ENCODE measurements at places on chromosomes 7 and 10.

GRCh38 chr7:123820864-123821263, 24.1 kb upstream of the HYAL4 start:
- no peak for DNase-seq

- no peak for DNase-seq
Measured at GRCh38 chr10:1148855-1149605, 92.8 kb downstream of the WDR37 start.

GRCh38 chr7:49125246-49125645, 200.9 kb downstream of the CDC14C start:
- DNase-seq: no peak

DNA sequence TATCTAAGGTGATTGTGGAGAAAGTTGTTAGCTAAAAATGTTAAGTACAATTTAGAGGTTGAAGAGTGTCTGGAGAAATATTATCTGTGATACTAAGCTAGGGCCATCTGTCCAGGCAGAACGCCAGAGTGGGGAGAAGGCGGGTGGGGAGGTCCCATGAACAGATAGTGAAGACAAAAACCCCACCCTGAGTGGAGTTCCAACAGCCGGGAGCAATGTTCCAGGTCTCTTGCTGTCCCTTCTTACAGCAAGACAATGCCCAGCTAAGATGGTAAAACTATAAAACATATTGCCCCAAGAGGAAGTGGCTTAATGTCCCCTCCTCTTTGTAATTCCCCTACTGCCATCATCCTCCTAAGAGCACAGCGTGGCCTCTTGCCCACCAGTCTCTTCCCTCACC, 10.4 kb upstream of the IL15RA start:
- DNase-seq: no peak

- no peak for DNase-seq
Measured at GRCh38 chr10:99569961-99570360, 37.2 kb downstream of the NKX2-3 start.

DNA sequence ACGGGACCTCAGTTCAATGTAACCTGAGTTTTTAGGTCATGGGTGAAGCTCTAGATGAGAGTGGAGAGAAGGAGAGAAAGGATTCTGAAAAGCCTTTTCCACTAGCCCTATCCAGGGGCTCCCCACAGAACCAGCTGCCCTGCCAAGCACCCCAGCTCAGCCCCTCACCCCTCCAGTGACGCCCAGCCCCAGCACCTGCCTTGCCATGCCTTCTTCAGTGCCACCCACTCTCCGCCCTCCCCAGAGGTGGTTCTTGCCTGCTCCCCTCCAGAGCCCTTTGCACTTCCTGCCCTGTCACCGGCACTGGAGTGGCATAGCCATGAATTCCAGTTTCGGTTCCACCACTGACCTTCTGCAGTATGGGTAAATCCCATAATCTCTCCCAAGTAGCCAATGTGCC, 70.1 kb downstream of the PCGF5 start:
- no peak for DNase-seq

GRCh38 chr10:105691811-105692210, 1050.7 kb downstream of the SORCS3 start:
- no peak for DNase-seq

DNA sequence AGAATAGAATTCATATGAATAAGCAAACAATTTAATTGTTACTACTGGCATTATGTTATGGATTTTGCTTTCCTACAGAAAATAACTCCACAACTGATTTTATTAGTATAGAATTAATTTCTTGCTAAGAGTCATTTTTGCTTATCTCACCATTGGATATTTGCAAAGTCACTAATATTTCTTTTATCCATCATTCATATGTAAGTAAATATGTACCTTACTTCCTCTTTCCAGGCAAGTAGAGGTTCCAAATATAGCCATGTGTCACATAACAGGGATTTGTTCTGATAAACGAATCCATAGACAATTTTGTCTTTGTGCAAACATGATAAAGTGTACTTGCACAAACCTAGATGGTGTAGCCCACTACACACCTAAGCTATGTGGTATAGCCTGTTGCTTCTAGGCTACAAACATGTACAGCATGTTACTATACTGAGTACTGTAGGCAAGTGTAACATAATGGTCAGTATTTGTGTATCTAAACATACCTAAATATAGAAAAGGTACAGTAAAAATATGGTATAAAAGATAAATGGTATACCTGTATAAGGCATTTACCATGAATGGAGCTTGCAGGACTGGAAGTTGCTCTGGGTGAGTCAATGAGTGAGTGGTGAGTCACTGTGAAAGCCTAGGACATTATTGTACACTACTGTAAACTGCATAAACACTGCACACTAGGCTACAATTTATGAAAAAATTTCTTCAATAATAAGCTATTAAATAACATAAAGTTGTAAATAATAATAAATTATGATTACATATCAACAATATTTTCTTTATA, 18.3 kb downstream of the KLLN start:
- DNase-seq: no peak

GRCh38 chr10:1401071-1401965, 336.0 kb downstream of the ADARB2 start:
- DNase-seq: no peak

DNA sequence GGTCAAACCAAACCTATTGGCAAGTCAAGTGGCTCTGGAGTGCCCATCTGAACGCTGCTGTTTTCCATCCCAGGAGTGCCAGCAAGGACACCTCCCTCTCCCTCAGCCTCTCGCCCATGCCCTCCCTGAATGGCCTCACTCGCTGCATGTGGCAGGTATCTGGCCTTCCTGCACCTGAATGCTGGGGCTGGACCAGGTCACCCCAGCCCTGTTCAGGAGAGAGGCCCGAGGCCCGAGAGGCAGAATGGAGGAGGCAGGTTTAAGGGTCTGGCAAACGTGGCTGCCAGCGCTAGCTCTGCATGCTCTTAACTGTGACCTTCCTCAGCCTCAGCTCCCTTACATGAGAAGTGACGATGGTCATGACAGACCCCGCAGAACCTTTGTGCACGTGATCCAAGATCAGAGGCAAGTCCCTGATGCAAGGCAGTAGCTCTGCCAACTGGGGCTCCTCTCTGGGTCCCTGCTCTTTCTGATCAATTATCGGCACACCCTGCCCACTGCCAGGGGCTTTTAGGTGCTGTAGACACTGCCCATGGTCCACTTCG, 295.7 kb upstream of the ZMIZ1 start:
- DNase-seq: no peak

- no peak for DNase-seq
Measured at GRCh38 chr7:12623885-12624498, 53.5 kb downstream of the SCIN start.

GRCh38 chr7:631291-631711, 95.2 kb upstream of the DNAAF5 start:
- DNase-seq: no peak

GRCh38 chr10:80555415-80555814, 17.7 kb downstream of the SH2D4B start:
- no peak for DNase-seq

GRCh38 chr7:6443372-6443941, 4.3 kb downstream of the DAGLB start:
- no peak for DNase-seq

- no peak for DNase-seq
Measured at GRCh38 chr10:59965899-59966650, 59.7 kb upstream of the CCDC6 start.

DNA sequence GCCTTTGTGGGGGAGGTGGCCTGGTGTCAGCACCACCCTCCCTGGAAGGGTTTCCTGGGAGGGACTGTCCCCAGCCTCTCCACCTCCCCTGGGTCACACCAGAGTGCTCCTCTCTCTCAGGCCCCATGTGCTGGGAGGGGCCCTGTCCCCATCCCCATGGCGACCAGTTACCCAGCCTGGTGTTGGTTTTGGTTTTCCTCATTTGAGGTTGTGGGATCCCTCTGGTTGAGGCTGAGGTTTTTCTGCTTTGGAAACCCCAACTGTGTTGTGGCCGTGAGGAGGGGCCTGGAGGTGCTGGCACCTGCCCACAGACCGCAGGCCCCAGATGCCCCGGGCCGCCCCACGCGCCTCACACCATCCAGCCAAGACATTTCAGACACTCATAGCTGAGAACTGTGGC, 106.3 kb downstream of the GRK5 start:
- no peak for DNase-seq

- DNase-seq: no peak
Measured at GRCh38 chr7:17660116-17660515, 280.2 kb downstream of the SNX13 start.

DNA sequence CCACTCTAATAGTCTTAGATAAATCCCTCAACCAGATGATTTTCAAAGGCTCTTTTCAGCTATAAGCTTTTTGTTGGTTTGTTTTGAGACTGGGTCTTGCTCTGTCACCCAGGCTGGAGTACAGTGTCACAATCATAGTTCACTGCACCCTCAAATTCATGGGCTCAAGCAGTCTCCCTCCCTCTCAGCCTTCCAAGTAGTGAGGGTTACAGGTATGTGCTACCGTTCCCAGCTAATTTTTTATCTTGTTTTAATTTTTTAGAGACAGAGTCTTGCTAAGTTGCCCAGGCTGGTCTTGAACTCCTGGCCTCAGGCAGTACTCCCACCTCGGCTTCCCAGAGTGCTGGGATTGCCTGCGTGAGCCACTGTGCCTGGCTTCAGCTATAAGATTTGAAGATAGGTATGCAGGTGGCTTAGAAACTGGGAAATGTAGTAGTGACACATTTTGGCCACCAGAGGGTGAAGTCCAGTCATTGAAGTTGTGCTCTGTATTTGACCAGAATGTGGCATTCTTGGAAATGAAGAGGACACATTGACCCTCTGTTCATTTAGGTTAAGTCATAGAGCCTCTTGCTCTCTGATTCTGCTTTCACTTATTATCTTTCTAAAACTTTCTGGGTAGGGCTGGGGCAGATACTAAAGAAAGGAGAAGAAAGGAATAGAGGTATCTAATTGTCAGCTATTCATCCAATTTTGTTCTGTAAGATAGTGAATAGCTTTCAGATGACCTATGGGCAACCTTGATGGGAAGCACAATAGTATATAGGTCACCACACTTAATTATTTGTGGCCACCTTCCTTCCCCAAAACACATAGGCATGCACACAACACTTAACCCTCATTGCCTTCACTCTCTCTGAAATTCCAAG, 36.0 kb downstream of the R3HCC1L start:
- peak; percentile 4 for DNase-seq

All from NCI-H187 (cell line).